ENCODE measurements at places on chromosomes 16 and 17. TPM values are rescaled to one million over a fixed set of nuclear protein-coding genes. Genes with fewer than 3 reads are reported as not detected.

- no peak for DNase-seq
Observed at GRCh38 chr16:86496929-86497461, 13.3 kb upstream of the FOXF1 start.

QPRT gene
- 4.4 TPM for total RNA-seq

DNA sequence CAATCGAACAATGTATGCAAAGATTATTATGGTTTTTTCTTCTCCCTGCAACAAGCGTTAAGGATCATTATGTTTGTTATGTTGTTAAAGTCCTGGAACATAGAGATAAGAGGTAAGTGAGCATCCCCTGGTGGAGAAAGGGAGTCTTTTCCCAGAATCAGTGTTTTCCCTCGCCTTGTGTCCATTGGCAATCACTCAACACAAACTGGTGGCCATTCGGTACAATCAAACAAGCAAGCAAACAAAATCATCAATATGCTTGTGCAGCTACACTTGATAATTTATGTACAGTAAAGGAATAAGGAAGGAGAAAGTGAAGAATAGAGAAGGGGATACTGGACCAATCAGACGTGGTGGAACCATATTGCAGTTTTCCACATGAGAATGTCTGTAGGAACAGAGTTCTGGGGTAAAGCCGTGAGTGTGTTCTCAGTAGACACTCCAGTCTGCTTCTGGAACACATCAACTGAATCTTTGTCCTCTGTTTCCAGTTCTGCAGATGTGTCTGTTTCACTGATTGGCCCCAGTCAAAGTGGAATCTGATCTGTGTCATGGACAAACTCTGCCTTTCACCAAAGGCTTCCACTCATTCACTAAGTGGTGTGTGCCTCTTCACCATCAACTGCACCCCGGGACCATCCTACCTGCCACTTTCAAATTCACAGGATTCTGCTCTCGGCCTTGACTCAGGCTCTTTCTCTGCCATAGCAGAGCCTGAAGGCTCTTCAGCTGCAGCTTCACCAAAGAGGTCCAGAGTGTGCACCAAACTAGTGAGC, 169.5 kb downstream of the AHSP start:
- no peak for DNase-seq

GRCh38 chr16:56262148-56262547, 70.9 kb downstream of the GNAO1 start:
- DNase-seq, result no peak

DNA sequence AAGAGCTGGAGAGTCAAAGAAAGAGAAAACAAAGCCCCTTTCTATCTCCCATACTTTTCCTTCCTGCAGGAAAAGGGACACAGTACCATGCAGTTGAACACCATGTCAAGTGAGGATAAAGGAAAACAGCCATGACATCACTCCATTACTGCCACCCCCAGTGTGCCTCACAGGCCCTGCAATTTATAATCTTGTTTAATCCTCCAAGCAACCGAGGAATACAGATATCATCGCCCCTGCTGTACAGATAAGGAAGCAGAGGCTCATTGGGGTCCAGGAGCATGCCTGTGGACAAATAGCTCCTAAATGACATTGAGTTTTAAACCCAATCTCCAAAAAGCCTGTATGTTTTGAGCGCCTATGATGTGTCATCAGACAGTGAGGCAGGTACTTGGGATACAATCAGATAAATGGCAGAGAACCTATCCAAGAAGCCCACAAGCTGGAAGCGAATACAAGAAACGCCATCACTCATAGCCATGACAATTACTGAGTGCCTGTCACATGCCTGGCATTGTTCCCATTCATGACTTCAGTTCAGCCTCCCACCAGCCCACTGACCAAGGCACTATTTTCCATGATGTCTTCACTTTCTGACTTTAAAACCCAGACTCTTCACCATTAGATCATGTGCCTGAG, 45.5 kb downstream of the CPPED1 start:
- DNase-seq, result no peak

SRL gene
- 0.16 TPM for total RNA-seq

DNA sequence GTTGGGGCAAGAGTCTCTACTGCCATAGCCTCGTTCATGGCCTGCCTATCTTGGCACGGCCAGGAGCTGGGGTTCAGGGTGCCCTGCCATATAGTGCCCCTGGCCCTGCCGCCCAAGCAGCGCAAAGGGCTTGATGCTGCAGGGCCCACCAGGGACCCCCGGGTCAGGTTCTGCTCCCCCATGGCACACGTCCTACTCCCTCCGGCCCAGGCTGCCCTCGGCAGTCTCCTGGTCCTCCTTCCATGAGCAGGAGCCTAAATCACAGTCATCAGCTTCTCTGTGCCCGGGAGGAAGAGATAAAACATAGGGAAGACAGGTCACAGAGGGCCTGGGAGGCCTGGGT, 55.9 kb upstream of the MTSS2 start:
- no peak for DNase-seq

DNA sequence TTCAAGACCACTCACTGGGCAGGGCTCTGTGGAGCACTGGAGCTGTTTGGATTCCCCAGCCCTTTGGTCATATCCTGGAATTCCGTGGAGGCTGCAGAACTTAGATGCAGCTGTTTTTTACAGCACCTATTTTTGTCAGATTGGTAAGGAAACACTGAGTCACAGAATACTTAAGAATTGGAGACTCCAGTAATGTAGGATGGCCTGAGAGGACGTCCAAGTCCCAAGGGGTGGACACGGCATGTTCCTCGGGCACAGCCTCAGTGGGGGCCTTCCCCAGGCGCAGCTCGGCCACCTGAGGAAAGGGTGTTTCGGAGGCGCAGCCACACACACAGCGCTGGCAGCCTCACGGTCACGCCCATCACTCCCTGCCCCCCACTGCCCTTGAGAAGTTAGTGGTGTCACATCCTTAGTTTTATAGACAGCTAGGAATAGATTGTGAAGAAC, 14.8 kb downstream of the PLD6 start:
- no peak for DNase-seq

DNA sequence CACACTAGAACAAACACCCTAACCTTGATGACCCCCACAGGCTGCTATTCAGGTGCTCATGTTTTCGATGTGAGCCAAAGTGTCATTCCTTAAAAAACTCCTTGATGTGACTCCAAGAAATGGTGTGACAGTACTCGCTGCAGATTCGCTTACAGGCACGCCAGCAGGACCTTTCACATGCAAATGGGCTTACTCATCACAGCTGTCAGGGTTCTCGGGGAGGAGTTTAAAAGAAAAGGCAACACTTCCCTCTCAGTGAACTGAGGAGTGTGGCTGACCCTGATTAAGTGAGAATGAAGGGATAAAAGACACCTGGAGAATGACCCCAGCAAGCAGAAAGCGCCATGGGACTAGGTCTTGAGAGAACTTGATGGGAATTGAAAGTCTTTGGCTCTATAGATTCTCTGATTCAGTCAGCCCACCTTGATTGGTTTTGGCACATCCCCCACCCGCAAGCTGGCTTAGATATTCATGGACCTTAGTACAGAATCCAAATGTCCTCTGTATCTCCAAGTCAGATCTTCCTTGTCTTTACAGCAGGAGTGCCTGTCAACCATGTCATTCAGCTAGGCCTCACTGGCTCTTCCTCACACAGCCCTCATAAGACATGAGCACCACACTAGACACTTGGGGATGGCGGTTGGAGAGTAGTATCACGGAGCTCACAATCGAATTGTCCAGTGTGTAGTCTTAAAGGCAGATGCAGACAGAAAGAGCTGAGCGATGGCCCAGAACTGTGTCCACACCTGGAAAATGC, 82.6 kb downstream of the HIC1 start:
- DNase-seq, result no peak

GRCh38 chr17:15398291-15398690, 56.9 kb upstream of the TEKT3 start:
- DNase-seq, result no peak

DPEP2 gene
- not detected for total RNA-seq

DNA sequence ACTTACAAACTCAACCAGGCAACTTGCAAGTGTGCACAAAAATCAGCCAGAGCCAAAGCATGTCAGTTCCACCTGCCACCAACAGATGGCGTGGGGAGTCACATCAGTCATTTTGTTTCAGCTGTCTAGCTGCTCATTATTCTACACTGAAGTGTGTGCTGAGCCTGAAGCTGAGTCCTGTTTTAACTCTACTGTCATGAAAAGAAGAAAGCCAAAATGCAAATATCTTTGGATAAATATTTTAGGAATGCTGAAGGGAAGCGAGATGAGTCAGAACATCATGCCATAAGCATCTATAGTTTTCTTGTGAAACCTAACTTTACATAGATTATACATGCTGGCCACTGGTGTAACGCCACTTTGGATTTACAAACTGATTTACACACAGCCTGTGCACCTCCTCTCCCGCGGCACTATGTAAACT, 172.6 kb downstream of the CDK5R1 start:
- peak; percentile 81 for DNase-seq

- no peak for DNase-seq
Observed at GRCh38 chr17:77462090-77462489, 321.3 kb downstream of the SEC14L1 start.

- DNase-seq, result no peak
Observed at GRCh38 chr16:69406780-69407331, 17.6 kb upstream of the CYB5B start.

DNA sequence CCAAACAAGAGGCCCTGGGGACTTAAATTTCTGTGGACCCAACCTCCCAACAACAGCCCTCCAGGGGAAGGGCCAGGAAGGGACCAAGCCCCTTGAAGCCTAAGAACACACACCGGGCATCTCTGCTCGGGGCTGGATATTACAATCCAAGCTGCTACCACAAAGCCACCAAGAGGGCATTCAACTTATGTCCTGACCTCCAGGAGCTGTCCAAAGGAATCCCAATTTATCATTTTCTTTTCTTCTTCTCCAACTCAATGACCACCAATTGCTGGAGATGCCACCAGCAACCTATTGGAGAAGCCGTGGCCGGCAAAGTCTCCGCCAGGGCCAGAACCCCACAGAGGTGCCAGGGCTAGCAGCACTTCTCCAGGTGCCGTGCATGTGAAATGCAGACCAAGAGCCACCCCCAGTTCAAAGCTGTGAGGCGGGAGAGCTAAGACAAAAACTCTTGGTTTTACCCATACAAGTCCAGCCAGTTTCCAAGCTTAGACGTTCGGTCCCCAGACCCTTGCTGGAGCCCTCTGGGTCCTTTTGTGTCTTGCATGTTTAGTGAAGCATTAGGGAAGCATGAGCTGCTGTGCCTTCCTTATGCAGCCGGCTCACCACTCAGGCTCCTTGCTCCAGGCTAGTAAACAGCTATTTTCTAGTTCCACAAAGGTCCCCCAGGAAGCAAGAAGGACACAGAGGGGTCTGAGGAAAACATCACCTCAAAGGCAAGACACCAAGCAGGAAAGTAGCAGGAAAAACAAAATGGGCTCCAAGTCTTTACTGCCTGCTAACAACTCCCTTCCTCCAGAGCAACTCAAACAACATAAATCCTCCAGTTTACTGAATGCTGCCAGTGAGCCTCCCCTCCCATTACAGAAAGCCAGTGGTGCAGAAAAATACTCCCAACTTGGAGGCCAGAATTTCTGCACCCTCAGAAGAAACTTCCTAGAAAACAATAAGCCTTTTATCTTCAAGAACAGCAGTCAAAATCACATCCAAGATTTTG, 3.2 kb downstream of the PITPNA start:
- no peak for DNase-seq

DNA sequence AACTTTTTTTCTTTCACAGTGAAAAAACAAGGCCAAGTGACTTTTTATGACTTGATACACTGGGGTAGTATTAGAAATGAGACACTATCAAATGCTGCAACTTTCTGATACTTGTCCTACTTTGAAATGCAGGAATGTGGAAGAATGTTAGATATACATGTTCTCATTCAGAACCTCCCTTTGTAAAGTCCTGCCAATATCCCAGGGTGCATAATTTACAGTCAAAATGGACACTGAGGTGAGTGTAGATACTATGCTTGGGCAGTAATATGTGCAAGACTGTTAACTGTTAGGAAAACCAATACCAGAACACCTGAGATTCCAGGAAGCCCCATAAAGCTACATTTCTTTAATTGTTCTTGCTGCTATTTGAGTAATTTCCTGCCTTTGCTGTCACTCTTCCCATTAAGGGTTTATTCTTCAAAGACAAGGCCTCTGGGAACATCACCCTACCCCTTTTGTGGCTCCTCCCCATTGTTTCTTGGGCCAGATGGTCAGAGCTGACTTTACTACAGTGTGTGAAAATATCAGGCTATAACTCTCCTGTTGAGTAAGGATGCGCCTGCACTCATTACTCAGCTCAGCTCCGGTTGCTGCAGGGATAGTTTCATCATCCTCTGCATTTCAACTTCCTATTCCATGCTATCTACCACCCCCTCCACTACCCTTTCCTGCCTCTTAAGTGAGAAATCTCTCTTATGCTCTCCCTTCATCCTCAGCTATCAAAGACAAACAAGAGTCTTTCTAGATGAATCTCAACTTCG, 48.7 kb downstream of the TMEM100 start:
- no peak for DNase-seq

- DNase-seq, result no peak
Observed at GRCh38 chr16:1182950-1183907, 30.3 kb downstream of the CACNA1H start.

DNA sequence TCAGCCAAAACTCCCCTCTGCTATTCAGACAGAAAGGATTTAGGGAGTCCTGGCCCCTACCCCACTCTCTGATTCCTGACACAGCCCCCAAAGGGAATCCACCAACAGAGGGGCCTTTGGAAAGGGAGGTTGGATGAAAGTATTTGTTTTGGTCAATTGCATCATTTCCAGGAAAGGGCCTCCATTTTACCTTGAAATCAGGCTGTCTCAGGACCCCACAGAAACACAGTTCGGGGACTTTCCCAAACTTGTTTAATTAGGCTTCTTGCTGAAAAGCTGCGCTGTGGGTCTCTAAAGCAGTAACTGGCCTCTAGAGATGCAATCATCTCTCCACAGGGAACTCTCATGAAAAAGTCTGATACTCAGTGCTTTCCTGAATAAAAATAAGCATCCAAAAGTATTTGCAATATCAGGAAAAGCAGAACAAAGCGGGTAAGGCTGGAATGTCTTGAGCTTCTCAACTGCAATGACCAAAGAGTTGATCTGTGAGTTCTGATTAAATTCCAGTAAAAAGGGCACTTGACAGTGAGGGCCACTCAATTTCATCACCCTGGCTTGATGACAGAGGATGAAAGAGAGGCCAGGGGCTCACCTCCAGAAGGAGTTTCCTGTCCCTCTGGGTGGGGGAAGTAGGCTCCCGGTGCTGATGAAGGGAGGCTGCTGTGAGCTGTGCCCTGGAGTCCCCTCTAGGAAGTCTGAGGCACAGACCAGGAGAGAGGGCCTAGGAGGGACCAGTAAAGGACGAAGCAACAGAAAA, 36.3 kb downstream of the LYRM9 start:
- DNase-seq, result no peak

SLC35G6 gene
- not detected for total RNA-seq
